ENCODE measurements at places on chromosomes 5 and 9. TPM values are rescaled to one million over a fixed set of nuclear protein-coding genes. Genes with fewer than 3 reads are reported as not detected.

DNA sequence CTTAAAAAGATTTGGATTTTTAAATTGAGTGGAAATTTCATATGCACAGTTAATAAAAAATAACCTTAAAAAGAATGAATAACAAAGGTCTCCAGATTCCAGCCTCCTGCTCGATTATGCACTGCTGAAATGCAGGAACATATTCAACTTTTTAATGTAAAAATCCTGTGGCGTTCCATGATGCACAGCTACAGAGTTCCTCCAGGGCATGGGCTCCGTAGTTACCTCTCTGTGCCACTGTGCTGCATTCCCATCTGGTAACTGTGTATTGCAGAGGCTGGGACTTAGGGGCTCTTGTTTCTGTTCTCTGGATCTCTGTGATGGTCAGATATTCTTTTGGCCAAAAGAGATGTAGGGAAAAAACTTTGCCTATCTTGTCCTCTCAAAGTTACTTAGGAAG, 31.5 kb upstream of the EQTN start:
- no peak for DNase-seq

DNA sequence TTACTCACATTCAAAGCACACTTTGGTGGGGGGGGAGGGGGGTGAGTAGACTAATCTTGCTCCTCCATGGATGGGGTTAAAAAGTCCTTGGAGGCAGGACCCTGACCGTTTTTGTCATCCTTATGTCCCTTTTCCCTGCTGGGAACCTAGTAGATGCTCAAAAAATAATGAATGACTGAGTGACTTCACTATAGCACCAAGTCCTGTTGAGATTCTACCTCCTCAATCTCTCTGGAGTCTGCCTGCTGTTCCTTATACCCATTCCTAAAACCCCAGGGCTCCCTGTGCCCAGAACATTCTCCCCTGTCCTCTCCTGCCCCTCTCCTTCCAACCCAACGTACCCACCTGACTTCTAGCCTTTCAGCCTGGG, 2.3 kb upstream of the CSF2 start:
- no peak for DNase-seq

DNA sequence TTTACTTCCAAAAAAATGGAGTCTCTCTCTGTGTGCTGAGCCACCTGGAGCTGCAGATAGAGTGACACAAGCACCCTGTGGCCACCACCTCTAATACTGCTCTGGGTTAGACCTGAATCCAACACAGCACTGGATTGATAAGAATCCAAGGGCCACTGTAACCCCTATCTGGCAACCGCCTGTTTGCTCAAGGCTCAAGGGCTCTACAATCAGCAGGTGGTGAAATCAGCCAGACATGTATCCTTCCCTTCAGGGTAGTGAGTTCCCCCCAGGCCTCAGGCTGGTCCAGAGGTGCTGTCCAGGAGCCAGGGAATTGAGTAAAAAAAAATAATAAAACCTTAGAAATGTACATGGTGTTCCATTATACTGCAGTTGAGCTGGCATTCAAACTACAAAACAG, 509.0 kb downstream of the KIF4B start:
- DNase-seq = no peak

GRCh38 chr5:68257210-68257609, 41.7 kb downstream of the PIK3R1 start:
- no peak for DNase-seq

DNA sequence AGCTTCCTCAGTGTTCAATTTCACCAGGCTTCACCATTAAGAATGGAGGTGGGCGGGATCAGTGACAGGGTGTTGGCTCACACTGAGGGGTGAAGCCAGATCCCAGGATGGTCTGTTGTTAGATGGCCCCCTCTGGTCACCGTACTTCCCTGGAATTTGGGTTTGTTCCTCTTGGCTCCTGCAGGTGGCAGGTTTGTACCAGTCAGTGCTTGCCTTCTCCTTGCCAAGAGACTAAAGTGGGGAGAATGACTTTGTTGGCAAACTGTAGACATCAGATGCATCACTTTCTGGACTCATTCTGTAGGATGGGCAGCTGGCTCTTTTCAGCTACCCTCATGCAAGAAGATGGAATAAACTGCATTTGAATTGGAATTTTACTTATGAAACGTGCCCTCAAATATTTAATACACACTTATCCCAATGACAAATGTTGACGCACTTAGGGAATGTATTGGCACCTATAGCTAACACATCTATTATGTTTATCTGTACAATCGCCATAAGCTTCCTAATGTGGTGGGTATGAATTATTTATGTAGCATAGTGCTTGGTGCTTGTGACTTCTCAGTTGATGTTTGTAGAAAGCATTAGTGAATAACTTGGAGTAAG, 31.4 kb upstream of the ANKRD55 start:
- peak; percentile 18 for DNase-seq

GPRIN1 gene
- 1.9 TPM for total RNA-seq

DNA sequence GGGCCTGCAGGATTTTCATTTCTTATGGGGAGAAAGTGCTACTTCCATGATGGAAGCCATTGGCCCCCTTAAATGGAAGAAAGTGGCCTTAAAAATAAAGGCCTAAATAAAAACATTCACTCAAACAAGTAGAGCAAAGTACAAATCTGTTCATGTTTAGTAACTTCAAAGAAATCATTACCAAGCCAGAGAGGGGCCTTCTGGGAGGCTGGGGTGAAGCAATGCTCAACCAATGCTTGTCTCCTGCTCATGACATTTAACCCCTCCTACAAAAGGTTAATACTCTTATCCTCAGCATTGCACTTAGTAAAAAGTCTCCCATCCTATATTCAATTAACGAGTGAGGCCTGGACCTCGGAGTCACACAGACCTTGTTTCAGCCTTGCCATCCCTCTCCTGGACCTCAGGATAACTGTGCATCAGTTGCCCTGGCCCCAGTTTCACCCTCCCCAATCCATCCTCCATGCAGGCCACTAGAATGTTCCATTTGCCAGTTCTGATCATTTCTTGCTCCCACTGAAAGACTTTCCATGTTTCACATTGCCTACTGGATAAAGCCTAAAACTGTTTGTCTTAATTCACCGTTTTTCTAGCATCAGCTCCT, 36.9 kb upstream of the ALDH1B1 start:
- DNase-seq = no peak

DNA sequence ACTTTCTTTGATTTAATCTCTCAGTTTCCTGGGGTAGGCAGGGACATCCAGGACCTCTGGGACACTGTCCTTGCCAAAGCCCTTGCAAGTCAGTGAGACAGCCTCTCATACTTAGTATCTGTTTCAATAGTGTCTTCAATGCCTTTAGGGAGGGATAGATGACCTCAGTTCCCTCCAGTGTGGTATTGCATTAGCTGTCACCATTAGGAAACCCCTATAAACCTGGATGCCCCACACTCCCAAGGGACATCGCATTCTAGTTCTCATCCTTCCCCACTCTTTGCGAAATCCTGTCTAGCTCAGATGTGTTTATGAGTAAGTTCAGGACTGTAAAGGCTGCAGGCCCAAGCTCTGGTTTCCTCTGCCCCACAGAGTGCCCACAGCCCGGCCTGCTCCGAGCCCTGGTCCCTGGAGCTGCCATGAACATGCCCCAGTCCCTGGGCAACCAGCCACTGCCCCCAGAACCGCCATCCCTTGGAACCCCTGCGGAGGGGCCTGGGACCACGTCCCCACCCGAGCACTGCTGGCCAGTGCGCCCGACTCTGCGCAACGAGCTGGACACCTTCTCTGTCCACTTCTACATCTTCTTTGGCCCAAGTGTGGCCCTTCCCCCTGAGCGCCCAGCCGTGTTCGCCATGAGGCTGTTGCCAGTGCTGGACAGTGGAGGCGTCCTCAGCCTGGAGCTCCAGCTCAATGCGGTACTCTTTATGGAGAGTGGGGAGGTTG, 13.2 kb downstream of the TMEM8B start:
- DNase-seq = no peak

DNA sequence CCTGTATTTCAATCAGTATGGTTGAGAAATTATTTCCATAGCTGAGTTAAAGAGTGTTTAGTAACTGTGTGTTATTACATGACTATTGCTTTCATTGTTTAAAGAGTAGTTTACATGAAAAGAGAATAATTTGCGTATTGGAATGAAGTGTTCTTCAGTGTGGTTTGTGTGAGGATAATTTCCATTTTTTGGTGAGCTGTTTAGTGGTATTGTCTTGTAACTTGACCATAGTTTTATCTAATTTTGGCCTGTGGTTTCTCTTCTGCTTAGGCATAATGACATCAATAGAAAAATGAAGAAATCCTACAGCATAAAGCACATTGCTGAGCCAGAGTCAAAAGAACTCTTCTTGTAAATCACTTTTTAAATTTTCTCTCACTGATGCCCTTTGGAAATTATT, 151.2 kb downstream of the SNCAIP start:
- DNase-seq = no peak

BHMT2 gene
- 2.8 TPM for total RNA-seq

FAM169A gene
- 1.7 TPM for total RNA-seq

PCDHA1 gene
- total RNA-seq = not detected

All from Peyer's patch (tissue), 4 donors.